ENCODE measurements at places on chromosomes 1 and 21. TPM values are rescaled to one million over a fixed set of nuclear protein-coding genes. Genes with fewer than 3 reads are reported as not detected.

Gene LCE1A
- not detected for total RNA-seq

Gene MOB3C
- 25.7 TPM for total RNA-seq

Gene FCRL4
- not detected for total RNA-seq

Gene NFASC
- total RNA-seq = 29.9 TPM

Gene MYCL
- 1.1 TPM for total RNA-seq

Gene OR2L5
- total RNA-seq = not detected

Gene DYNLT4
- not detected for total RNA-seq

Gene FCRL5
- total RNA-seq = not detected

Gene GSTM3
- total RNA-seq = 127 TPM

Gene FMOD
- total RNA-seq = 34.7 TPM

Gene RABGAP1L
- 36.7 TPM for total RNA-seq

GRCh38 chr1:204495777-204496176 is 1.2 kb upstream of the PIK3C2B start:
- peaks cover 20% of the 10 kb centered on the region for H3K4me1 ChIP-seq
- H3K4me3 ChIP-seq = no peak overlapping the region

GRCh38 chr1:153699768-153700167 is 21.3 kb downstream of the NPR1 start:
- peak overlapping the region; percentile 86 for H3K27ac ChIP-seq
- no peaks in the 10 kb centered on the region for H3K36me3 ChIP-seq
- no peak for DNase-seq
- no peak overlapping the region for H3K4me3 ChIP-seq
- no peaks in the 10 kb centered on the region for H3K27me3 ChIP-seq

- H3K4me3 ChIP-seq = no peak overlapping the region
- no peaks in the 10 kb centered on the region for H3K36me3 ChIP-seq
- no peaks in the 10 kb centered on the region for H3K27me3 ChIP-seq
These were observed 21.8 kb upstream of the LRRC53 start for GRCh38 chr1:74534241-74534640.

- H3K4me1 ChIP-seq = no peaks in the 10 kb centered on the region
- no peak overlapping the region for H3K4me3 ChIP-seq
- DNase-seq = no peak
- no peak overlapping the region for H3K27ac ChIP-seq
These were observed 16.5 kb upstream of the PKP1 start for GRCh38 chr1:201266774-201267173.

- H3K27ac ChIP-seq = no peak overlapping the region
- no peaks in the 10 kb centered on the region for H3K4me1 ChIP-seq
- no peak overlapping the region for H3K4me3 ChIP-seq
- DNase-seq = no peak
These were observed 4.9 kb upstream of the OTUD3 start for GRCh38 chr1:19877181-19877750.

DNA sequence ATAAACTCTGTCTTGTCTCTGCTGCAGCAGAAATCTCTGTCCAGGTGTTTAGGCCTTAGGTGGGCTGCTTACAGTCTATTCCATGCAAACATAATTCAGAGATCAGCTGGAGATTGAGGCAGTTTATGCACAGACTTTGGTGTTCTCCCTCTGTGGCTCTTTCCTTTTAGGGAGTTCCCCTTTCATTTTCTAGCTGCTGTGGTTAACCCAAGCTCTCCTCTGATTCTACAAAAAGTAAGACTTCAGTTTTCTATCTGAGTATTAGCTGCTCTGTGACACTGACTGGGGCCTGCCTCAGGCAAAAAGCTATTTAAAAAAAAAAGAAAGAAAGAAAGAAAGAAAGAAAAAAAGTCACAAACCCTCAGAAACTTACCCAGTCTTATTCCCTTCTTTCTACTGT is 211.1 kb downstream of the CAMTA1 start:
- H3K36me3 ChIP-seq = no peaks in the 10 kb centered on the region
- H3K4me1 ChIP-seq = no peaks in the 10 kb centered on the region
- H3K4me3 ChIP-seq = no peak overlapping the region

GRCh38 chr1:11211925-11212587 is 22.9 kb downstream of the ANGPTL7 start:
- no peaks in the 10 kb centered on the region for H3K4me1 ChIP-seq
- no peak overlapping the region for H3K27ac ChIP-seq
- H3K4me3 ChIP-seq = no peak overlapping the region
- DNase-seq = no peak
- peaks cover 100% of the 10 kb centered on the region for H3K36me3 ChIP-seq

GRCh38 chr1:22919341-22920025 is 53.2 kb downstream of the LACTBL1 start:
- no peaks in the 10 kb centered on the region for H3K27me3 ChIP-seq
- no peak overlapping the region for H3K27ac ChIP-seq
- H3K4me3 ChIP-seq = no peak overlapping the region
- H3K4me1 ChIP-seq = no peaks in the 10 kb centered on the region
- no peaks in the 10 kb centered on the region for H3K36me3 ChIP-seq

DNA sequence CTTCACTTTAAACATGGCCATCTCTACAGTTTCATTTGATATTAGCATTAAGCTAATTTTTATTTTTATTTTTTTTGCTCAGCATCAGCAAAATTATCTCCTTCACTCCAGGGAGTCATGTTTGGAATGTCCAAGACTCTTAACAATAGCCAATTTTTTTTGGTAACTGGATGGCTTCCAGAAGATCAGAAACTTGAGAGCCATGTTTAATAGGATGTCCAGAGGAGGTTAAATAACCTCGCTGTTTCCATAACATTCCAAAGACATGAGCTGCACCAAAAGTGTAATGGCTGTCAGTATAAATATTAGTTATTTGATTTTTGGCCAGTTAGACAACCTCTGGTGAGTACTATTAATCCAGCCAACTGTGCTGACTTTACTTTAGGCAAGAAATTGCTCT is 80.7 kb downstream of the DNTTIP2 start:
- peaks cover 9% of the 10 kb centered on the region for H3K4me1 ChIP-seq
- DNase-seq = no peak
- no peaks in the 10 kb centered on the region for H3K36me3 ChIP-seq
- H3K4me3 ChIP-seq = no peak overlapping the region
- H3K27me3 ChIP-seq = no peaks in the 10 kb centered on the region

- no peaks in the 10 kb centered on the region for H3K4me1 ChIP-seq
- H3K4me3 ChIP-seq = no peak overlapping the region
- H3K27me3 ChIP-seq = no peaks in the 10 kb centered on the region
- no peak for DNase-seq
- H3K36me3 ChIP-seq = no peaks in the 10 kb centered on the region
These were observed 1753.4 kb downstream of the MRPL39 start for GRCh38 chr21:23853796-23854379.

DNA sequence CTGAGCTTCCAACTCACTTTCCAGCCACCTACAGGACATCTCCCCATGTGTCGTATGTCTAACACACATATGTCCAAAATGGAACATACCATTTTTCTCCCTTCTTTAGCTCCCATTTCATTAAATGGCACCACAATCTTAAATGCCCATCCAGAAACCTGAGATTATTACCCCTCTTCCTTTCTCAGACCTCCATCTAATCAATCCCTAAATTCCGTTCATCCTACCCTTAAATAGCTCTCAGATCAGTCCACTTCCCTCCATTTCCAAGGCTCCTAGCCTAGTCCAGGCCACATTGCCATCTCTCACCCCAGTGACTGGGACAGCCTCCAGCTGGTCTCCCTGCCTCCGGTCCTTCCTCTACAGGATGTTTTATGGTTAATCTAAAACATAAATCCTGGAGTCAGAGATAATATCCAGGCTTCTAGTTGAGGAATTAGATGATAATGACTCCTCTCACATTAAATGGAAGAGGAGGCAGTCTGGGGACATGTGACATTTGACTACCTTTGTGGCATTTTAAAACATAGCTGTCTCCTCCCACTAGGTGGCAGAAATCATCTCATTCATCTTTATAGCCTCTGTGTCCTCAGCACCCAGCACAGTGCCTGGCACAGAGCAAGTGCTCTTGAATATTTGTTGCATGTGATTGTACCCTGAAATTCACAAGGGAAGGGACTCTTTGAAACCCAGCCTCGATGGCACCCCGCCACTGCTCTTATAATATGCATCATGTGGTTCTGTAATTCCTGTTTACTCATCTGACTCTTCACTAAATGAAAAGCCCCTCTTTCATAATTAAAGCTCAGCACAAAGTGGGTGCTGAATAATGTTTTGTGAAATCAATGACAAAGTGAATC is 102.3 kb downstream of the TMEM53 start:
- H3K4me1 ChIP-seq = no peaks in the 10 kb centered on the region
- H3K27me3 ChIP-seq = no peaks in the 10 kb centered on the region
- no peaks in the 10 kb centered on the region for H3K36me3 ChIP-seq
- no peak overlapping the region for H3K4me3 ChIP-seq

DNA sequence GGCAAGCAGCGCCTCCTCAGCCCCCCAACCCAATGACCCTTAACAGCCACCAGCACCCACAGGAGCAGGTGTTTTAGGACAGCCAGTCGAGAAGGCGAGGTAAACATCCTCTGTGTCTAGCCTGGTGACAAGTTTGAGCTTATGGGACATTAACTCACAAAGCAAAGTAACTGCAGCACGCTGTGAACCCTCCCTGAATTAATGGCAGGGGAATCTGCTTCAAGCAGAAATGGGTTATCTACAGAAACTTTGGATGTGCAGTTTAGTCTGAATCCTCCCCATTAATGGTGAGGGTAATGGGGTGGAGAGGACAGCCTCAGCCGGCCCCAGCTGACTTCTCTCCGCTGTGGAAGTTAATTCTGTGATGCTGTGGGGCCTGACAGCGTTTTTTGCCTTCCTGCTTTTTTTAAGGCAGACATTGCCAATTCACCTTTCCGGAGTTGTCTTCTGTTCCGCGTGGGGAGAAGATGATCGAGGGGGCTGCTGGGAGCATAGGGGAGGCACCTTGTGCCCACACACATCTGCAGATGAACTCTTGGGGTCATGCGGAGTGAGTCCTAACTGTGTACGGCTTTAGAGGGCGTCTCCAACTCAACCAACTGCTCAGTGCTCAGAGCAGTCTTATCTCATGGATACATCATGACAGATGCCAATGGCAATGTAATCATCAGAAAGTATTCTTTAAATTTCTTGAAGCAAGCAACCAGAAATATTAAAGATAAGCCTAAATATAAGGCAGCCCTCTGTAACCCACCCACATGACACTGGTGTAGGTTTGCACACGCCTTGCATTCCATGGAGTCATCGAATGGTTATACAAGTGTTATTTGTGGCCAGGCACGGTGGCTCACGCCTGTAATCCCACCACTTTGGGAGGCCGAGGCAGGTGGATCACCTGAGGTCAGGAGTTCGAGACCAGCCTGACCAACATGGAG is 41.0 kb downstream of the POFUT2 start:
- H3K4me1 ChIP-seq = peaks cover 21% of the 10 kb centered on the region
- no peaks in the 10 kb centered on the region for H3K36me3 ChIP-seq
- no peak overlapping the region for H3K27ac ChIP-seq
- H3K4me3 ChIP-seq = no peak overlapping the region
